ENCODE measurements at places on chromosomes 13 and 19.

DNA sequence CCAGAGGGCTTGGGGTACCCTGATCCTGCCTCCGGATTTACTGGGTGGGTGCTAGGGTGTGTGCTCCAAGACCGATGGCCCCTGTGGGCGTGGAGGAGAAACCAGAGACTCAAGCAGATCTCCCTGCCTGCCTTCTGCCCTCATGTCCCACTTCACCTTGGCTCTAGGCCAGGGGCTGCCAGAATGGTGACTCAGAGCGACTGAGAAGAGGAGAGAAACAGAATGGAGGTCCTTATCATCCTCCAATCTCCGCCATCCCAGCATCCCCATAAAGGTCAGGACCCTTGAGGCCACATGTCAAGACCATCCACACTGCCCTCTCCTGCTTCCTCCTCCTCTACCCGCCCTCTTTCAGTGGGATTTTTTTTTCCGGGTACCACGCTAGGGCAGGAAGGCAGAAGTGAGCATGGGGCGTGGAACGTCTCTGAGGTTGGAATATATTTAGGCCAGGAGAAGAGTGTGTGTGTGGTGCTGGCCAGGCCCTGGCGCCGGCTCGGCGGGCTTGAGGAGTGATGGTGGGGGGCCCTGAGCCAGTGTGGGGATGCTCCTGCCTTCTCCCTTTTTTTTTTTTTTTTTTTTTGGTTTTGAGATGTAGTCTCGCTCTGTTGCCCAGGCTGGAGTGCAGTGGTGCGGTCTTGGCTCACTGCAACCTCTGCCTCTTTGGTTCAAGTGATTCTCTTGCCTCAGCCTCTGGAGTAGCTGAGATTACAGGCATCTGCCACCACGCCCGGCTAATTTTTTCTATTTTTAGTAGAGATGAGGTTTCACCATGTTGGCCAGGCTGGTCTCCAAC, 22.3 kb downstream of the IER2 start:
- DNase-seq = no peak

DNA sequence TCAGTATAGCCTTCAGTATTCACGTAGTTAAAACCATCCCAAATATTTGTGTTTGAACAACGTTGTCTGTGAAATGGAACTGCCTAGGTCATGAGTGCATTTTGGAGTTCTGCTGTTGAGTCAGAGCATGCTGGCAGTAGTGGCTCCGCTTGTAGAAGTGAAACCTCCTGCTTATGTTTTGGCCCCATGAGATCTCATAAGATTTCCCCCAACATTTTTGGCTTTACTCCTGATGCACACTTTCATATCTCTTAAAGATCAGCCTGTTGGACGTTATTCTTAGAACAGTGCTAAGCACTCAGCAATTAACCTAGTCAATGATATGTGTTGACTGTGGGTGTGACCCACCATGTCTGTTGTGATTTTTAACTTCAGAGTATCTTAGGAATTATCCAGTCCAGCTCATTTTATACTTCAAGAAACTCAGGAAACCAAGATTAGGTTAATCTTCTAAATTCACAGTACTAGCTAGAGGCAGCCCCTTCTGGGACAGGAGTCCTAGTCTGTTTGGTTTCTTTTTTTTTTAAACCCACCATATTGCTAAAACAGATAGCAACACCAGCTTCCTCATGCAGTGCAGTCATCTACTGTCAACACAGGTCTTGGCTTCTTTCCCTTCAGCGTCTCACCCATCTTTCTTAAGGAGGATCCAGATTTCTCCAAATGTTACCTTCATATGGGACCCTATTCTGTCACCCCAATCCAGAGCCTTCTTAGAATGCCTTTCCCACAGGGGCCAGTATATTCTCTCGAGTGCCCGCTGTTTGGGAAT, 26.2 kb downstream of the RAP2A start:
- DNase-seq = no peak

GRCh38 chr13:75333103-75333502, 148.9 kb downstream of the TBC1D4 start:
- DNase-seq = no peak

DNA sequence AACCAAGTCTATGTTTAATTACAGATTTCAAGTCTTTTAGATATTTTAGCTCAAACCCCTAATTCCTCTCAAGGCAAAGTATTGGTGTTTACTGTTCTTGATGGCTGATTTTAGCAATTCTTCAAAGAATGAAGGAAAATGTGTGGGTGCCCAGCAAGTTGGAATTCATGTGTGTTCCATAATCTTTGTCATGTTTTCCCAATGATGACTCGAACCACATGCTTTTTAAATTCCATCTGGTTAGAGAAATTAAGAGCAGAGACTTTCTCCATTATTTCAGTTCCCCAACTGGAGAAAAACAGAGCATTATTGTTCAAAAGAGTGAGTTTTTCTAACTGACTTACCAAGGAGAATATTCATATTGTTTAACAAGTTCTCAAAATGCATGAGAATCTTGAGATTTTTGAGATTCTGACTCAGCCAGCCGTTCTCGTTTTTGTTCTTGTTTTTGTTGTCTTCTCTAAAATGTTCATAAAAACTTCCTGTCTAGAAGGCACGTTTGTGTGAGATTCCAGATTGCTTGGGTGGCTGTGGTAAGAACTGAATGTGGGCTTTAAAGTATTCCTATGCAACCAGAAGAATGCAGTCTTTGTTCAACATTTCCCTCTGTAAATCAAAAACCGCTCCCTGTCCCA, 404.7 kb downstream of the IRS2 start:
- no peak for DNase-seq

- no peak for DNase-seq
Measured at GRCh38 chr19:13932911-13933393, 5.3 kb downstream of the PODNL1 start.

GRCh38 chr13:25752957-25753551, 298.8 kb downstream of the SHISA2 start:
- DNase-seq = no peak

GRCh38 chr13:29473166-29473565, 122.3 kb downstream of the SLC7A1 start:
- DNase-seq = no peak

- no peak for DNase-seq
Measured at GRCh38 chr13:40651866-40652587, 14.4 kb downstream of the FOXO1 start.

DNA sequence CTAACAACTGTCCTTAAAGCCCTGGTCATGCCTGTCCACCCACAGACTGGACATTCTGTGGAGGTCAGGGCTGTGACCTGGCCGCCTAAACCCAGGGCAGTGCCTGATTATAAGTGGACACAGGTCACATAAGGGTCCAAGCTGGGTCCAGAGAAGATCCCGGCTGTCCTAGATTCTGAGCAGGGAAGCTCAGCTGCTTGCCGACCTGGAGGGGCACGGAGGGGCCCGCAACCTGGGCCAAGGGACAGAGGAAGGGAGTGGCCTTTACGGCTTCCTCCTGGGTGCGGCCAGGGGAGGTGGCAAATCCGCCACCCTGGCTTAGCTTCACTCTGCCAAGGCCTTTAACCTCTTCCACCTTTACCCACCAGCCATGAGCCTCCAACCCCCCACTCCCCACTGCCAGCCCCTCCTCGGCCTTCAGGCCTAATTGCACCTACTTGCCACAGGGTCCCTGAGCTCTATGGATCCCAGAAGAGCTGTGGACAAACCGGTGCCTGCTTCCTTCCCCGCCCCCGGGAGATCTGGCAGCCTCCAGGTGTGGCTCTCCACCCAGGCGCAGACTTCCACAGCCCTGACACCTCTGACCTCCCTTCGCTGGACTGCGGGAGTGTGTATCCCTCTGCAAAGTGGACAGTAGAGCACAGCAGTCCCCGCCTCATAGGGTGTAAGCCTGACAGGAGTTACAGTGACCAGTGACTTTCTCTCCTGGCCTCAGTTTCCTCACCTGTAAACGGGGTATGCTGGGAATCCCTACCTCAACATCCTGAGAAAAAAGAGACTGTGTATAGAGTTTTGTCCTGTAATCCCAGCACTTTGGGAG, 1.7 kb downstream of the CD320 start:
- no peak for DNase-seq

DNA sequence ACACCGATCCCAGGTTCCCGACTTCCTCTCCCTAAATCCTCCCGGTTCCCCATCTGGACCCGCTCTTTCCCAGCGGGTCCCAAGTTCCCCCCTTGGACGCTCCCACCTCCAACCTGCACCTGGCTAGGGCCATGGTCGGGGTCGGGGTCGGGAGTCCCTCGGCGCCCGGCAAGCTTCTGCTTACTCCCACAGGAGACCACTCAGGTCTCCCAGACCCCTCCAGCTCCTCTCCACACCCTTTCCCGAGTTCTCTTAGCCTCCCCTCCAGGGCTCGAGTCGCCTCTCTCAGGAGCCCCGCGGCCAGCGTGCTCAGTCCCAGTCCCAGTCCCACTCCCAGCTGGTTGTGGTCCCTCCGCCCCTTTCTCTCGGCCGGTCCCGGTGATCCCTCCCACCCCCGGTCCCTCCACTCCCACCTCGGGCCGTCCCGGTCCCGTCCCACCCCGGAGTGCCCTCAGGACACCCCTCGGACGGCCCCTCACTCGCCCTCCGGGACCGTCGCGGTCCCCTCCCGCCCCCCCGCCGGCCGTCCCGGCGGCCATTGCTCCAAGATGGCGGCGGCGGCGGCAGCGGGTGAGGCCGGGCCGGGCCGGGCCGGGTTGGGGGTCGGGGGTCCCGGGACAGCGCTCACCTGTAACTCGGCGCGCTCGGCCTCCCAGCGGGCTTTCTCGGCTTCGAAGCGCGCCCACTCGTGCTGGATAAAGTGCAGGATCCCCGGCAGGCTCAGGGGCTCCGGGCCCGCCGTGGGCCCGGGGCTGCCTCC, at the start of gene FKRP:
FKRP (plus strand) TSS at position 537 of the 760 bp plus-strand sequence. CDS start 9,394 bp downstream, outside the sequence.
- DNase-seq = peak; percentile 69

- no peak for DNase-seq
Measured at GRCh38 chr13:111275382-111275781, 45.1 kb upstream of the TEX29 start.

GRCh38 chr13:20359335-20359734, 127.2 kb upstream of the GJB6 start:
- no peak for DNase-seq

DNA sequence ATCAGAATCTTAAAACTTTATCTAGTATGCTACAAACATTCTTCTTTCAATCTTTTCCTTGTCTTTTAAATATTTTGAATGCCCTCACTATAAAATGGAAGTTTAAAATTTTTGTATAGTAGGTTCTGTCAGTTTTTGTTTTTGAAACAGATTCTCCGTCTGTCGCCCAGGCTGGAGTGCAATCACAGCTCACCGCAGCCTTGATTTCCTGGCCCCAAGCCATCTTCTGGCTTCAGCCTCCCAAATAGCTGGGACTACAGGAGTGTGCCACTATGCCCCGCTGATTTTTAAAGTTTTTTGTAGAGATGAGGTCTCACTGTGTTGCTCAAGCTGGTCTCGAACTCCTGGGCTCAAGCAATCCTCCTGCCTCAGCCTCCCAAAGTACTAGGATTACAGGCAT, 20.7 kb downstream of the PHF11 start:
- DNase-seq = no peak

DNA sequence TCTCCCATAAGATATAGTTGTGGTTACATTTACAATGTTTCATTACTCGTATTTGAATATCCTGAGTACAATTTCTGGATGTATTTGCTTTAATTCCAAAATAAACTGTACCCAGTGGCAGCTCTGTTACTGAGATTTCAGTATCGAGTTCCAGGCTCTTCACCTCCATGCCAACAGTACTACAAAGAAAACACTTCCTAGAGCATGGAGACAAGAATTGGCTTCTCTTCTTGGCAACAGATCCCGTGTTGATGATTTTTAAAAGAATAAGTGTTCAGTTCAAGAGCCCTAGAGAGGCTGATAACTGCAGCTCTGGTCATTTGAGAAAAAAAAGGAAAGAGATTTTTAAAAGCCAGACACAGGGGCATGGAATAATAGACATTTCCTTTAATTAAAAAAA, 302.8 kb downstream of the EFNB2 start:
- no peak for DNase-seq

DNA sequence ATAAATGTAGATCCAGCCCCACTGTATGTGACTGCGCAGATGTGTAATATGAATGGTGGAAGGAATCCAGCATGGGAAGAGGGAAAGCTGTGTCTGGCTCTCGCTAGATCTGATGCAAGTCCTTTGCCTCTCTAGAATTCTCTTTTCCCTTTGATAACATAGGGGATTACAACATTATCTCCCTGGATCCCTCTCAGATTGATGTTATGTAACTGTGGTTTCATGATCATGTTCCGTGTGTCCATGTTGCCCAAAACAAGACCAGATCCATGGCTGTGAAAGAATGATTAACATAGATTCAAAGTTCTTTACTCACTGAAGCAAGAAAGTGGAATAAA, 184.0 kb upstream of the UBL3 start:
- DNase-seq = no peak

GRCh38 chr13:74217811-74218210, 83.6 kb upstream of the KLF12 start:
- DNase-seq = no peak

DNA sequence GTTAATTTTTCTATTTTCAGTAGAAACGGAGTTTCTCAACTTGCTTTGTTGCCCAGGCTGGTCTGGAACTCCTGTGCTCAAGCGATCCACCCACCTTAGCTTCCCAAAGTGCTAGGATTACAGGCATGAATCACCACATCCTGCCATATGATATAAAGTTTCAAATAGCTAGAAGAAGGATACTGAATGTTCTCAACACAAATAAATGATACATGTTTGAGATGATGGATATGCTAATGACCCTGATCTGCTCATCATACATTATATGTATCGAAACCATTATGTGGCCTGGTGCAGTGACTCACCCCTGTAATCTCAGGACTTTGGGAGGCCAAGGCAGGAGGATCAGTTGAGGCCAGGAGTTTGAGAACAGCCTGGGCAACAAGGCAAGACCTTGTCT, 11.5 kb downstream of the CIB3 start:
- no peak for DNase-seq

- DNase-seq = no peak
Measured at GRCh38 chr13:41413872-41414271, 43.5 kb upstream of the RGCC start.

DNA sequence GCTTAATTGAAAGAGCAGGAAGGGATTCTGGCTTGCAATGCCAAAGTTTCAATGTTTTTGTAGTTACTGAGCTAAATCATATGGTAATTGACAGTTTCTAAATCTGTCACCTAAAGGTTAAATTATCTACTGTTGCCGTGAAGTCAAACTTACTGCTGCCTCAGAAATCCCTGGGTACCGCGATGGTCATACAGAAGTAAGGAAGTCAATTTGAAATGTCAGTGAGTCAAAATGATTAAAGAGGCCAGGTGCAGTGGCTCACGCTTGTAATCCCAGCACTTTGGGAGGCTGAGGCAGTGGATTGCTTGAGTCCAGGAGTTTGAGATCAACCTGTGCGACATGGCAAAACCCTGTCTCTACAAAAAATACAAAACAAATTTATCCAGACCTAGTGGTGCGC, 48.8 kb upstream of the TPM4 start:
- DNase-seq = no peak

DNA sequence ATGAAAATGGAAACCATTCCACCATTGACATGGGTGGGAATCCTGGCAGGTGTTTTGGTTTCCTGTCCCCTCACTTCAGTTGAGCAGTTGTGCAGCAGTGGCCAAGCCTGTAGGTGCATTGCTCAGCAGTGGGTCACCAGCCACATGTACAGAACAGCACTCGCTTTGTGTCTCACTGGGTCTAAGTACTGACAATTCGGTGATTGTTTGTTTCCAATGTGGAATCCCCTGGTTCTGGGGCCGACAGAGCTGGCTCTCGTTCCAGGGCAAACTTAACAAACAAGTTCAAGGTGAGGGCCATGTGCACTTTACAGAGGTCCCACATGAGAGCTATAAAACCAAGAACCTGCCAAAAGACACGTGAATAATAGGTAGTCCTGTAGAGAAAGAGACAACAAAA, 54.1 kb upstream of the SPATA13 start:
- DNase-seq = no peak
